T-helper 22 cell (primary cell): ENCODE measurements at places on chromosomes 12 and 14.

- no peak for DNase-seq
These were observed 68.6 kb downstream of the SLC25A47 start for GRCh38 chr14:100391724-100392123.

DNA sequence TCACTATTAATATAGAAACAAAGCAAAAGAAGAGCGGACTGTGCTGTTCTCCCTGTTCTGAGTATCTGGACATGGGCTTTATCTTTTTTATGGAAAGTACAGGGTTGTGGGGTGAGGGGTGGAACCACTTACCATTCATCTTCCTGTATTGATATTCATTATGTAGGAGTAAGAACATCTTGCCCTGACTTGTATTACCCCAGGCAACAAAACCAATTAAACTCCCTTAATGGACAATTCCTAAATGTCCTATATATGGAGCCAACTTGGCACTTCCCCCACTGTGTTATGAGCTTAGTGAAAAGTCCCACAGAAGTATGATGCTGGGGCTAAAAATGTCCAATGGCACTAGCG, 139.9 kb upstream of the KRR1 start:
- DNase-seq = no peak

- no peak for DNase-seq
These were observed 89.8 kb upstream of the LRIG3 start for GRCh38 chr12:59010118-59010517.

DNA sequence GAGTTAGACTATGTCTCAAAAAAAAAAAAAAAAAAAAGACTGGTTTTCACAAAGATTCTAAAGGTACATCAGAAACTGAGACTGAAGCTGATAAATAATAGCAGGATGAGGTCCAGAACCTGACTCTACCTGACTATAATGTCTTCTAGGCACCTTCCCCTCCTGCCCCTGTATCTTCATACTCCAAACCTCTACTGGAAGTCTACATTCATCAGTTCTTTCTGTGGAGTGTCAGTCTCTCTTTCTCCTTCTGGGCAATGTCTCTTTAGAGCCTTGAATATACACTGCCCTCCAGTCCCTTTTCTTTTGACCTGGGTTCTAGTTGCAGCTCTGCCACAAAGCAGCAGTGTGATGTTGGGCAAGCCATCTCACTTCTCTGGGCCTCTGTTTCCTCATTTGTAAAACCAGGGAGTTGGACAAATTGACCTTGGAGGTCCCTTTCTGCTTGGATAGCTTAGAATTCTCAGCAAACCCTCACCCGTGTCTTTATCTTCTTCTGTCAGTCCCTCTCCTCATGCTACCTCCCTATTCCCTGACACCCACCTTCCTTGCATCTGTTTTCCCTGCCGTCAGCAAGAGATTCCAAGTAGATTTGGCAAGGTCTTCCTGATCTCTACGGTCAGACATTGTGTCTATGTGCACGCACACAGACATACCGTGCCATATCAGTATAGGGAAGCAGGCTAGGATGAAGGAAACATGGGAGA, 4.3 kb downstream of the NFE2 start:
- DNase-seq = no peak

DNA sequence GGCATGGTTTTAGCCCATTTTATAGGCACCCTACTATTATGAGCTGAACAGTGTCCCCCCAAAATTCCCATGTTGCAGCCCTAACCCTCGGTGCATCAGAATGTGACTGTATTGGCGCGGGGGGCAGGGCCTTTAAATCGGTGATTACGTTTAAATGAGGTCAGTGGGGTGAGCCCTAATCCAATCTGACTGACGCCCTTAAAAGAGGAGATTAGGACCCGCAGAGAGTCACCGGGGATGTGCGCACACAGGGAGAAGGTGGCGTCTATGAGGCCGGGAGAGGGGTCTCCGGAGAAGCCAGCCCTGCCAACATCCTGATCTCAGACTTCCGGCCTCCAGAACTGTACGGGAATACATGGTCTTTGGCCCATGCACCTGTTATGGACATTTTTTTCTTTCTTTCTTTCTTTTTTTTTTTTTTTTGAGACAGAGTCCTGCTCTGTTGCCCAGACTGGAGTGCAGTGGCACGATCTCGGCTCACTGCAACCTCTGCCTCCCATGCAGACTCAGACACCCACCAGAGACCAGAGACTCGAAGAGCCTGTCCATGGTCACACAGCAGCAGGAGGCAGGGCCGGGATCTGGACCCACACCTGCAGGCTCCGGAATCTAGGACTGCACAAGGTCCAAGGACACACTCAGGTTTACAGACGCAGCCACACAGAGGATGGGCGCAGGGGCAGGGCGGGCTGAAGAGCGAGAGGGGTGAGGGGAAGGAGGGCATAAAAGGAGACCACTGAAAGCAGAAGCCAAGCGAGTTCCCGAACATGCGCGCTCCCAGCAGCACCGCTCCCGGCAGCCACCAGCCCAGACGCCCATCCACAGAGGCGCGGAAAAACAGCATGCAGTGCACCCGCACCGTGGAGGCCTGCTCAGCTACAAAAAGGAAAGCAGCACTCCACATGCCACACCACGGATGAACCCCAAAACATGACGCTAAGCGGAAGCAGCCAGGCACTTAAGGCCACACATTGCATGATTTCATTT, 19.0 kb downstream of the SCARB1 start:
- DNase-seq = no peak

DNA sequence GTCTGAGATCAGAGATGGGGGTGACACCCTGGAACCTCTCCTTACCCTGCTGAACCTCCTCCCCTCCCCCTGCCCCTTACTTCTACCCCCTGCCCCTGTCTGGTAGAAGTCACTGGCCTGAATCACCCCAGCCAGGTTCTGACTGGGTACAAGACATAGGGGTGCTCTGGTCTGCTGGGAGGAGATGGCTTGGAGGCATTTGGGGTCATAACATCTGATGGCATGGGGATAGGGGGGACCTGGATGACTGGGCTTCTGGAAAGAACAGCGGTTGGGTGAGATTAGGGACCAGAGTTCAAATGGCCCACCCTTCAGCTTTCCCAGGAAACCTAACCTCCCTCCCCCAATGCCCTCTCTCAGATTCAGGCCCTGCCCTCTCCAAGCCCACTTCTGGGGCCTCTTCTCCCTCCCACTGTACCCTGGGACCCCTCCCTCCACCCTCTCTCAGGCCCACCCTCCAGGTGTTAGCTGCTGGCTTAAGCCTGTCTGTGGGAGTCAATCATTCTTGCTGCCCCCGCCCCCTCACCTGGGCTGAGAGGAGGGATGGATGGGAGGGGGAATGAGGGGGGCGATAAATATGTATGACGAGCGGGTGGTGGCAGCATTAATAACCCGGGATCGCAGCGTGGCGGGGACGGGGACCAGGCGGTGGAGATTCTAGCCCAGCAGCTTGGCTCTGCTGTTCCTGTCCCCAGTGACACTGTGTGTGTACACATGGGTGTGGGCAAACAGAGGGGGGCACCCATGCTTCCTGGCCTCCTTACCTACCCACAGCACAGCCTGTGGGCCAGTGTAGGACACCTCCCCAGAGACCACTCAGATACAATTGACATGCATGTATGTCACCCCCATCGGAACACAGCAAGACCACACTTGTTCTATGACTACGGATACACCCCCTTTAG, 5.9 kb downstream of the NXPH4 start:
- DNase-seq = no peak

- DNase-seq = no peak
These were observed 345.0 kb downstream of the ATP23 start for GRCh38 chr12:58286353-58286752.

GRCh38 chr12:64407342-64408223, 3.4 kb downstream of the XPOT start:
- DNase-seq = no peak
